NCI-H446 (cell line): ENCODE measurements at places on chromosomes 5 and 9.

GRCh38 chr9:92795000-92795399 is 30.4 kb upstream of the BICD2 start:
- DNase-seq = no peak

DNA sequence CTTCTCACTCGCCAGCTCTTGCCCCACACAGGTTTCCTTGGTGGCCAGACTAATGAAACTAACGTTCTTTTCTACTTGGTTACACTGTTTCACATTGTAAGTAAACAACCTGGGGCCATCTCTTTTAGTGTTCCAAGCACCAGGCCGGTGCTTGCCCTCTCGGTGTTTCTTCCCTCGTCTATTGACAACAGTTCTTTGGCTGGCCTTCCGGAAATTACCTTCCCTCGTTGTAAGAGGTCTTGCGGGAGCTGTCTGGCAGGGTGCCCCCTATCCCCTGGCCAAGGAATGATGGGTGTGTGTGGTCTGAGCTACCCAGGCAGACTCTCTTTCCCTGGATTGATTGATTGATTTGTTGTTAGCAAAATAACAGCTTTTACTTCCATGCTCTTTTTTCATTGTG is 918 bp upstream of the MYMK start:
- DNase-seq = no peak

DNA sequence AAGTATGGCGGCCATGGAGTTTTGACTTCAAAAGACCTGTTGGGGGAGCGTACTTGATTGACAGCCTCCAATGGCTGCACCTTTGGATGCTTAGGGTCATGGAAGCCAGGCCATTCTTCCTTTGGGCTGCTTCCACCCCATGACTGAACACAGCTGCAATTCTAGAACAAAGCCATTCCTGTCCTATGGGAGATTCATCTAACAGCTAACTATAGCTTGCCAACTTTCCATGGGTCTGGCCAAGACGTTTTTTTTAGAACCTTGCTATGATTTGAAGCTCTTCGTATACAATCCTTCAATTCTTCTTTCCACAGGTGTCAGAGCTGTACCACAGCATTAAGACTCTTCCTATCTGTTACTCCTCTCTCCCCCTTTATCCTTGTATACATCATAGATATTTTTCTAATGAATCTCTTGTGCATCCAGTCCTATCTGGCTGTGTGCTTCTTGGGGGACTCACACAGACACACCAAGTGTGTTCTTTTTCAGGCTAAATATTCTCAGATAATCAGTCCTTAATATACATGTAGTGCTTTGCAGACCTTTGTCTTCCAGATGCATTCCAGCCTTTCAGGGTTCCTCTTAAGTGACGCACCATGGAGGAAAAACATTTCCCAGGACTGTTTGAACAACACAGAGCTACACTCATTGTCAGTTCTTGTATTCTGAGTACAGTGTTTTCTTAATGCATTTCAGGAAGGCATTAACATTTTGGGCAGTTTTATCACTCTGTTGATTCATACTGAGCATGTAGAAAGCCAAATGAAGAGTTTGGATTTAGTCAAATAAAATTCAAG is 198.9 kb downstream of the TAF11L14 start:
- no peak for DNase-seq

DNA sequence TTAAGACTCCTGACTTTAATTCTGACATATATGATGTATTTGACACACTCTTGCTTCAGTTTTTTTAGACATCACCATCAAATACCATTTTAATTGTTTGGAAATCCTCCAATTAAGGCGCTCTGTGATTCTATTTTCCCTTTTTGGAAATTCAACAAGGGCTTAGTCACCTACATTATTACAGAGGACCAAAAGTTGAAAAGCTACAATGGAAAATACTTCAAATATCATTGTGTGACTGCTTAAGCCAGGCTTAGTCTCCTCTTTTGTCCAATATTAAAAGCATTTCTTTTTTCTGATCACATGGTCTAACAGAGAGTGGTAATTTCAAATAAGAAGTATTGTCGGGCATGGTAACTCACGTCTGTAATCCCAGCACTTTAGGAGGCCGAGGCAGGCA is 160.3 kb downstream of the CEMIP2 start:
- no peak for DNase-seq

DNA sequence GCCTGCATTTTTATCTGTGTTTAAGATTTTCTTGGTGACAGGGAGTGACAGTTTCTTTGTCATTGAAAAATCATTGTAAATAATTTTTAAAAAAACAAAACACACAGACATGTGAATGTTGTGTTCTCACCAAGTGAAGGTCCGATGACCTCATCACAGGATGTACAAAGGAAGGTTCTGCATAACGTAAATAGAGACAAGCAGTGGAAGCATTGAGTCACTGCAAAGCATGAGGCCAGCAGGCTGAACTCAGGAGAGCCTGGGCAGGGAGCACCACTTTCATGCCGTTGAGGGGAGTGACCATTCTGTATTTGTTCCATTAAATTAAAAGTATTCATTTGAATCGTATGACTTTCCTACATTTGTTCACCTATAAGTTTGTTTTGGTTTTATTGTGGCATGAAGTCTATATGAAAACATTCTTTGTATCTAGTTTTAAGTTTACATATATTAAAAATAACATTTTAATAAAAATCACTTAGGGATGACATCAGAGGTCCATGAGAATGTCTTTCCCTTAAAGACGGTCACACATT is 70.4 kb upstream of the TLE1 start:
- DNase-seq = no peak

- DNase-seq = no peak
These were observed 82.9 kb downstream of the C5orf15 start for GRCh38 chr5:133885566-133885965.

DNA sequence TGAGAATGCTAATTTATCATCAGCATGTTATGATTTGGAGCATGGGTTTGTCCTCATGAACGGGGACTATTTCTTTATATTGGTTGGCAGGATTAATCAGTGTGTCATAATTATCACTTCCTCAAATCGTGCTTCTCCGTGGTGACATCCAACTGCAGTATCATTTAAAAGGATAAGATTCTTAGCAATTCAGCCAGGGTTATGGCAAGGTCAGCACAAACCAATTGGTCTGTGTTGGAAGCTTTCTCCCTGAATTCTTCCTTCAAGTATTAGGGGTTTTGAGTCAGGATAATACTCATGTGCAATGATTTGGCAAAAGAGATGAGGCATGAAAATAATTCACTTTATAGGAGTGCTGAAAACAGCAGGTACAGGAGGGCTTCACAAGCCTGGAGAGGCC is 5.5 kb upstream of the CAMLG start:
- no peak for DNase-seq

GRCh38 chr9:37575921-37576721 is at the start of gene FBXO10:
TSS of gene FBXO10 (minus strand) at chr9:37576380. CDS start at chr9:37541768, 34,612 bp downstream.
- no peak for DNase-seq

DNA sequence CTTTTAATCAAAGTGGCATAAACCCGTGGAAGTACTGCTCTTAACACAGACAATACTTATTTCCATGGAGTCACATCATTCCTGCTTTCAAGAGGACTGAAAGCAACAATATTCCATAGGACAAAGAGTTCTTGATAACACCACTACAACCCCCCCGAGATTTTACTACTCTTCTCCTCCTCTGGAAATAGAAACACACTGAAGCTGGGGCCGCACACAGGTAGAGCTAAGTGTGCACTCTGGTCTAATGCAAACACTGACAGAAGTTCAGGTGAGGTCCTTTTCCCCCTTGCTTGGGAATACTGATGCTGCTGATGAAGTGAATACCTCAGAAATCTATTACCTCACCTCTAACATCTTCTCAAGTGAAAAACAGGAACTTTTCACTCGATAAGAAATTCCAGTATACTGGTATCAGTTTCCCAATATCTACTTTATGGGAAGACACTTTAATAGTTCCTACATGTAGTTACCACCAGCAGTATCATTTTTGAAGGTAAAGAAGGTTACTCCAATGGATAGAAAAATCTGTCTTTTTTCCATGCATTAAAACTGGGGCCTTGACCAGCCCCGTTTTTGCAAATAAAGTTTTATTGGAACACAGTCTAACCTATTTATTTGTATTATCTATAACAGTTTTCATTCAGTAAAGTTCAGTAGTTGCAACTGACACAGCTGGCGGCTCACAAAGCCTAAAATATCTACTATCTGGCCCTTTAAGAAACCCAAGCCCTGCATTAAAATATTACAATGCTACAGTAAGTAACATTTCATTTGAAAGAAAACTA is 50.0 kb downstream of the GOLPH3 start:
- DNase-seq = no peak

DNA sequence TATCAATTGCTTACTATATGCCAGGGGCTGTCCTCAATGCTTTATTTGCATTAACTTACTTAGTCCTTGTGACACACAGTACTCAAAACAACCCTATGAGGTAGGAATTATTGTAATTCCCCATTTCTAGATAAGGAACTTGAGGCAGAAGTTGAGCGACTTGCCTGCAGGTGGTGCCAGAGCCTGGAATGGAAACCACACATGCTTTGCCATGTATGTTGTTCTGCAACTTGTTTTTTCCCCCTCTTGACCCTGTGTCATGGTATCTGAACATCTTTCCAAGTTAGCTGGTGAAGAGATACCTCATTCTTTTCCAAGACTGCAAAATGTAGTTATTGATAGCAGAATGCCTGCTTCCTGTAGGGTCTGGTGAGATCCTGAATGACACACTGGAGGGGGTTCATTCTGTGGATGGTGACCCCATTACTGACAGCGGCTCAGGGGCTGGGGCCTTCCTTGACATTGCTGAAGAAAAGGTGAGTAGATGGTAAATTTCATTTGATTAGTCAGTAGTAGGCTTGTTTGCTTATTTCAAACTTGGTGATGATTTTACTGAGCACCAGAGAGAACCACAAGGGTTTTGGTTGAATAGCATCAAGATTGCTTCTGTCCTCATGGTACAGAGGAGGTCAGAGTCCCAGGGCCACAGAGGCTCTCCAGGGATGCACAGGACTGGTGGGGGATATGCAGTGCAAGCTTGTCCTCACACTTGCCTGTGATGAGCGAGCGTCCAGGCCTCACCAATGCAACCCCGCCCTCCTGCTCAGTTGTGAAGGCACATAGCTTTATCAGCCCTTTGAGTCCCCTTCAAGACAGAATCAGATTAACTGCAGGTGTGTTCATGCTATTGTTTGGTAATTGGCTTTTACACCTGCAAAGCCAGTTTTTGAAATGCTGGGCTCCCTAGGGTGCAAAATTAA is 57.0 kb downstream of the COL15A1 start:
- DNase-seq = peak; percentile 62

GRCh38 chr9:137136261-137136880 is 2.6 kb upstream of the GRIN1 start:
- no peak for DNase-seq

- no peak for DNase-seq
These were observed 49.6 kb upstream of the ADAMTS19 start for GRCh38 chr5:129410488-129410887.

DNA sequence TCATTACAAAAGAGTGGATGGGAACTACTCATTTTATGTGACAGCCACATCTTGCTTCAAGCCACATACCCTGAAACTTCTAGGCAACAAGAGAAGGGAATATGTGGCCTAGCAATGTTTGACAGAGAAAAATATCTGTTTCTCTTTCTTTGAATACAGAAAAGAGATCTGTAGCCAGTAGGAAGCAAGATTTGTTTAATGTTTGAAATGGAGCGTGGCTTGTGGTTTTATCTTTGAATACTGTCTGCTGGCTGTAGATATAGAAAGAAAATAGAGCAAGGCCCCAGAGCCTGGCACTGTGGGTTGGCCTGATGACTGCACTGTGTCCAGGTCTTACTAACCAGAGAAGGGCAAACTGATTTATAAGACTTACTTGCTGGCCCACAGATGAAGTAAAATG is 133.8 kb downstream of the ARHGEF28 start:
- DNase-seq = no peak

DNA sequence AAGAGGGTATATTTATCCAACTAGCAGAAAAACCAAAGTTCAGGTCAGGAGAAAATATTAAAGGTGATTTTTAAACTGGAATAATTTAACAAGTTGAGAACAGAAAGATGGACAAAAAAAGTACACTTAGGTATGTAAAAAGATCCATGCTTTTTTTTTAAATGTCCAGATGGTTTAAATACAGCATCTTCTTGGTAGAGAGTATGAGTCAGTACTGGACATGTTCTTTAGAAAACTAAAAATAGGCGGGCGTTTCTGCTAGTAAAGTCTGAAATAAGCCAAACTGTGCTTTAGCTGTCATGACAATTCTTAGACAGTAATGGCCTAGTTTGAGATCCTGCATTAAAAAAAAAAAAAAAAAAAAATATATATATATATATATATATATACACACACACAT is 255.9 kb upstream of the ST8SIA4 start:
- DNase-seq = no peak

GRCh38 chr9:135804581-135805421 is 102.5 kb downstream of the CAMSAP1 start:
- no peak for DNase-seq

DNA sequence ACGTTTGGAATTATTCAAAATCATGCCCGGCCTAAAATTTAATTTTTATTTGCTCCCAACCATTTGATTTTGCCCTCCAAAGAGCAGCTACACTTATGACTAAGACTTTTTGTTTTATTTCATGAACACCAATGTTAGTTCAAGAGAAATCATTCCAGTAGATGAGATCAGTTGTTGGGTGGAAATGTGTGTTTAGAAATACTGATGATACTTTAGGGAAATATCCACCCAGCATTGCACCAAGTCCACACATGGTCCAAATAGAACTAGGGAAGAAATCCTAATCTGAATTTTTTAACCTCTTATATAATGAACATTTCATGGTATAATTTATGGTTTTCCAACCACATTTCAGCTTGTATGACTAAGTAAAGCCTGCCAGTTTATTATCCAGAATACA is 28.3 kb upstream of the GOLPH3 start:
- no peak for DNase-seq

DNA sequence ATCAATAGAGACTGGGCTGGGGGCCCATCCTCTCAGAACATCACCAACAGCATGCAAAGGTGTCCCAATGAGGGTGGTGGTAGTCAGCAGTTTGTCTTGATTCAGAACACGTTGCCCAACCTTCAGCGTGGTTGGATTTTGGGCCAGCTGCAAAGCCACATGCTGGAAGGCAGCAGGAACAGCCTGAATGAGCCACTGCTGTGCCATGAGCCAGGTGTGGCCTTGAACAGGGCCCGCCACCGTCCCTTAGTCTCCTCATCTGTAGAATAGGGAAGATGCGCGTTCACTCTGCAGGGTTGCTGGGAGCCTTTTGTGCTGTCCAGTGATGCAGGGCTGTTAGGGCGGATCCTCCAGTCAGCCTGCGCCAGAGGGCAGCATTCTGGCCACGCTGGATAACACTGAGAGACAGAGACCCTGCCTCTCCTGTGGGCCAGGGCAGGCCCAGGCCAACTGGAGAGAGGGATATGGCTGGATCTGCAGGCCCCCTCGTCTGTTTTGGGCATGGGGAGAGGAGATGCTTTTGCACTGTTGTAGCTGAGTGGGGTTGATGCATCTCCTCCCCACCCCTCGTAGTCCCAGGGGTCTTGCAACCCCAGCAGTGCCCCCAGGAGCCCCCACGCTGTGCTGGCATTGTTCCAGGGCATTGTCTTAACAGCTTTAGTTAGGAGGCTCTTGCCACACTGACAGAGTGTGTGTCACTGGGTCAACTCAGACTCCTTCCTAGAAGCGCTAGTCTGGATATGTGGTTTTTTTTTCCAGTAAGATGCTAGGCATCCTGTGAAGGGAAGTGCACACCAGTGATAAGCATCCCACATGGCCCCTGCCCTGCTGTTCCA is 42.1 kb downstream of the SLC46A2 start:
- DNase-seq = no peak

GRCh38 chr5:36060420-36060887 is 6.2 kb downstream of the UGT3A2 start:
- DNase-seq = peak; percentile 47
